Thoracic aorta (tissue), 2 donors: ENCODE measurements at places on chromosomes 2 and 18.

GRCh38 chr2:177896587-177896986 lies 176.0 kb downstream of the PDE11A start:
- DNase-seq: no peak

GRCh38 chr2:113274432-113274831 lies 4.3 kb downstream of the PAX8 start:
- no peak for DNase-seq

DNA sequence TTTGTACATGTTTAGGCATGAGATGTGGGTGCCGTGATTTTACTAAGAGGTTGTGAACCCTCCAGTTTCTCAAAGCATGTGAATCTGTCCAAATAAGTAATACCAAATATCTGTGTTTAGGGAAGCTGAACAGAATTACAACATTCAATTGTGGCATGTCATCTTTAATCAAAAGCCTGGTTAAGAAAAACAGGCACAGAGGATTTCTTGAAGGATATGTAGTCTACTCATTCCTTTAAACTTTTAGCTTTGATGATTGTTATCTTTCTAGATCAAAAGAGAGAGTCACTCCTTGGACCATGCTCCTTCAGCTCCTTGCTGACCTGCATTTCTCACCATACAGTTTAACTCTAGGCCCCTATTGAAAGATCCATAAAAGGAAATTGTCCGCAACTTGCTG lies 296.8 kb downstream of the STK39 start:
- DNase-seq: no peak

DNA sequence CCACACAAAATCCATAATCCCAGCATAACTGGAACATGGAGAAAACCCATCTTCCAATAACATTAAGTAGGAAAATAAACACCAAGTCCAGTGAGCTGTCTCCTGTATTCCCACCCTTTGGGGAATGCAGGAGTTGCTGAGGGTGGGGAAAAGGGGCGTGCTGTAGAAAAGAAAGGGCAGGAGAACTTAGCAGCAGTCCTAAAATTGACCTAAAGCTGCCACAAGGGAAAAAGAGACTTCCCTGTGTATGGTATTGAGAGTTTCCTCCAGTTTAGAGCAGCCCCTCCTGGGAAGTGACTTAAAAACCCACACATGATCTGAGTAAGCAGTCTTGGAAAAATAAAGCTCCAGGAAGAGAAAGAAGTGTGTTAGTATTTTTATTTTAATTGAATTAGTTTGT lies 428.8 kb downstream of the THSD7B start:
- no peak for DNase-seq
